ENCODE measurements at places on chromosomes 11 and 22.

- no peak for DNase-seq
Measured at GRCh38 chr11:116916886-116917285, 79.5 kb upstream of the APOA1 start.

DNA sequence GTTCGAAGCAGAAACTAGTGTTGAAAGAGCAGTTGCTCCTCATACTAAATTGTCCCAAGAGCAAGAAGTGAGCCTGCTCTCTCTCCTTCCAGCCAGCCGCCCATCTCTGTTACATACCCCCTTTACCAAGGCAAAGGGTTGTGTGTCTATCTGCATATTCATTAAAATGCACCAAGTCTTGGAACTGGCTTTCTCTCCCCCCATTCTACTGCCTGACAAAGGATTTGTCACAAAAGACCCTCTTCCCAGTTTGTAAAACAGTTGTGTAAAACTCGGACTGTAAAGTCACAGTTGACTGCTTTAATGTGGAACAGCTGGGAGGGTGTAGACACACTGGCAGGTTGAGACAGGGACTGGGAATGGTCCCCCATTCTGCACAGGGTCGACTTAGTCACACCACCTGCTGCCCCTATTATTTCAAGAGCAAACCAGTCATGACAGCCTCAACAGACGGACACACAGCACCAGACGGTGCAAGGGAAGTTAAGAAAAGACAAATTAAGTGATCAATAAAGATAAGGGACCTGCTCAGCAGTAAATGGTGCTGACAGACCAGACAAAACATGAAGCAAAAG, 60.0 kb upstream of the HTATIP2 start:
- no peak for DNase-seq

DNA sequence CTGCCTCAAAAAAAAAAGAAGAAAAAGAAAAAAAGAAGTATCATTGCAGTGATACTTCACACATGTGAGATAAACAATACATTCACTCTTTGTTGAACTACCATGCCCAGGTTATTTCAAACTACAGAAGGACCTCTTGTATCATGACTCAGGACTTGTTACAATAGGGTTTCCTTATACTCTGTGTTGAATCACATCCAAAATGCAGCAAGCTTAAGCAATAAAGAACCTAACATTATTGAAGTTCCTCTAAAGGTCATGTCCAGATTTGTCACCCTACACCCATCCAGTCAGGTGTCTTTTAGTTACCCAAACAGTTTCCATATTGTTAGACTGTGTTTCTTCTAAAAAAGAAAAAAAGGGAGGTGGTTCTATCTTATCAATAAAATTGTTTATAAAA, 26.9 kb upstream of the ALKBH3 start:
- no peak for DNase-seq

DNA sequence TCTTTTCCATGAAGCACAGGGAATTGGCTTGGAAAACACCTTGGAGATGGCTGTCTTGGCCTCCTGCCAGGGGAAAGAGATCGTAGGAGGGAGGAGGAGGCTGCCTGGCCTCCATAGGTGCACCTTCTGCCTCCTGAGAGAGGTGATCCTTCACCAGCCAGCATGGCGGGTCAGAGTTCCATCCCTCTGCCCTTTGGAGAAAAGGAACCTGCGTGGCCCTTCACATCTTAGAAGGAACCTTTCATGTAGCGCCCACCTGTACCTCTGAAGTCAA, 58.2 kb upstream of the DRD2 start:
- DNase-seq, result no peak

DNA sequence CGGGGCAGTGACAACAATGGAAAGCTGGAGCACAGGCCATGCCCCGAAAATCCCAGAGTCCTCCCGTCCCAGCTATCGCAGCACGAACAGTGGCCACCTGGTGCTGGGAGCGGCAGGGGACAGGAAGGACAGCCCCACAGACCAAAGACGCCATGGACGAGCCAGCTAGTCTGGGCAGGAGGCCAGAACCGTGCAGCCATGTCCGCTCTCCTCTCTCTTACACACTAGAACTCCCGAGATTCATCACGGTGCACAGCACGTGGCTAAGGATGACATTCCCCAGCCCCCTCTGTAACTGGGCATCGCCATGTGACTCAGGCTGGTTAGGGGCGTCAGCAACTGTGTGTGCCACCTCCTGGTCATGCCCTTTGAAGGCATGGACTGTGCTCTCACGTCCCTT, 4.6 kb downstream of the CDPF1 start:
- DNase-seq, result no peak

- DNase-seq, result no peak
Measured at GRCh38 chr22:39287076-39287725, 32.2 kb downstream of the RPL3 start.

DNA sequence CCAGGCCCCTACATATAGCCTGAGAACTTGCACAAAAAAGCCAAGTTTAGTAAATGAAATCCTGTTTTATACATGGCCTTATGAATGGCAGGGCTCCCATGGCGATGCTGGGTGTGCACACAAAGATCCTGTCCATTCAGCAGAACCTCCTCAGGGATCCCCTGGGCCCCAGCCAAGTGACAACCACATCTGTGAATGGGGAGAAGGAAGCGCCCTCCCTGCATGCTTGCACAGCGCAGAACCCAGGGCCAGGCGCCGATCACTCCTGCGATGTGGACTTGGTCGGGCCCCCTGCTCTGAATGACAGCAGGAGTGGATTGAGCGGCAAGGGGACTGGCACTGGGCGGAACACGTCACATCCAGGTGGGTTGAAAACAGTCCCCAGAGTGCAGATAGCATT, 4.5 kb upstream of the CDC42EP2 start:
- no peak for DNase-seq

GRCh38 chr22:24430431-24431308, 3.3 kb downstream of the ADORA2A start:
- no peak for DNase-seq

GRCh38 chr11:85385547-85385946, 241.6 kb downstream of the DLG2 start:
- DNase-seq, result no peak

DNA sequence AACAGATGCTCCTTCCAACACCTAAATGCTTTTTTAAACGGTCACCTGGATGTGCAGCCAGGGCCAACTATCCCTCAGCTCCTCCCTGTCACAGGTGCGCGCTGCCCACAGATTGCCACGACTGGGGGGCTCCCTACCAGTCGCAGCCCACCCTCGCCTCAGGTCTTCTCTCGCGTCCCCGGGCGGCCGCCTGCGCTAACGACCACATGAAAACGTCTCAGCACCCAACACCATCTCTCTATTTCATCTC, 469 bp downstream of the ZBED5 start:
- DNase-seq, result no peak

DNA sequence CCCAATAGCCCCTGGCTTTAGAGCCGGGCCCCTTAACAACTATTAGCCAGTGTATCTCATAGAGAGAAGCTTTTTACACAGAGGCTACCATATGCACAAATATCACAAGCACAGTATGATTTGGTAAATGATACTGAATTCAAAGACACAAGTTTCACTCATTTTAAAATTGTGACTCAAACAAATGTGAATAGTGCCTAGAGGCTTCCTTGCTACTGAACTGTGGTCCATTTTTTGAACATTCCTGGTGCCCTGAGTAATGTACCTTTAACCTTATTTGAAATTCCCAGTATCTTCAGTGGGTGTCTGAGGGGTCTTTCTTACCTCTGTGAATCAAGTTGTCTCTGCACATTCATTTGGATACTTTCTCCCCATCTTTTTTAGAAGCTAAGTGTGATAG, 156.2 kb downstream of the MAML2 start:
- no peak for DNase-seq

- DNase-seq, result no peak
Measured at GRCh38 chr11:35304900-35305460, 114.4 kb downstream of the SLC1A2 start.

DNA sequence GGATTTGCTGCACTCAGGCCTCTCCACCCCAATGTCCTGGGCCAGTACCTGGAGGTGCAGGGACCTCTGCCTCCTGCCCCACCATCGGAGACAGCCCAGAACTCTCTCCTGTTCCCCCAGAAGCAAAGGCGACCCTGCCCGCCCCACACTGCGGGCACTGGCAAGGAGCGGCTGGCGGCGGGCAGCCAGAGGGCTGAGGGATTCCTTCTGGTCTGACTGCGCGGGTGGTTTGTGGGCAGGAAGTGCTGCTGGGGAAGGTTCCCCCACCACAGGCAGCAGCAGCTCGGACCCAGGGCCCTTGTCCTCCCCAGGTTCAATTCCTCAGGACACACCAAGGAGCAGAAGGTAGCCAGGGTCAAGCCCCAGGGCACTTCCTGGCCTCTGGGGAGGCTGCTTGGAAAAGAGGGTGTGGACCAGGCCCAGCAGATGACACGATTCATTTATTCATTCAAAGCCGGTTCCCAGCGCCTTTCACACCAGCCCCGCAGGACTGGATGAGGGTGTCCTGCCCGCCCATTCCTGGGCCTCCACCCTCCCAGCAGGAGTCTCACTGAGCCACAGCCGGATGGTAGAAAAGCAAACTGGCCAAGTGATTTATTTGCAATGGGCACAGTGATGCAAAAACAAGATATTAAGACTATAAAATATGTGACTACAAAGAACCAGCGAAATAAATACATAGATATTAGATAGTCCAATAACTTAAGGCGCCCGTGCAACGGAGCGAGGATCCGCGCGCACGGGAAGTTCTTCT, 1.2 kb downstream of the PHLDA2 start:
- no peak for DNase-seq

GRCh38 chr11:117557361-117557760, 229.7 kb downstream of the CEP164 start:
- DNase-seq, result no peak

- DNase-seq, result no peak
Measured at GRCh38 chr11:105456950-105457349, 152.9 kb upstream of the GRIA4 start.

DNA sequence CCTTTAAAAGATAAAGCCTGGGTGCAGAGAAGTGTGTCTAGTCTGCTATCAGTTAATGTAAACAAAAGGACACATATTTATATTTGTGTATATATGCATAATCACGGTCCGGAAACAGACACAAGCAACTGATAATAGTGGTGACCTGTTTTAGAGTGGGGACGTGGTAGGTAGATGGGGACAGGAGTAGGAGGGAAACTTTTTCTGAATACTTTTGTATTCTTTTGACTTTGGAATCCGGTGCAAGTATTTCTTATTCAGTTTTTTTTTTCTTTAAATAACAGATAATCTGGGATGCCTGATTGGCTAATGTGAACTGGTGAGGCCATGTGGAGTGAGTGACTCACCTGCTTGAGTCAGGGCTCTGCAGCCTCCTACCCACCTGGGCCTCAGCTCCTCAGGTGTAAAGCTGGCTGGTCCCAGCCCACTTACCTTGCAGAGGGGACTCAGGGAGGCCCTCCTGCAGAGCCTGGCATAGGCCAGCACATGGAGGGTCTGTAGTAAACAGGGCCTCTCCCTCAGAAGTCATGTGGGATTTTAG, 15.3 kb downstream of the MICAL2 start:
- no peak for DNase-seq

DNA sequence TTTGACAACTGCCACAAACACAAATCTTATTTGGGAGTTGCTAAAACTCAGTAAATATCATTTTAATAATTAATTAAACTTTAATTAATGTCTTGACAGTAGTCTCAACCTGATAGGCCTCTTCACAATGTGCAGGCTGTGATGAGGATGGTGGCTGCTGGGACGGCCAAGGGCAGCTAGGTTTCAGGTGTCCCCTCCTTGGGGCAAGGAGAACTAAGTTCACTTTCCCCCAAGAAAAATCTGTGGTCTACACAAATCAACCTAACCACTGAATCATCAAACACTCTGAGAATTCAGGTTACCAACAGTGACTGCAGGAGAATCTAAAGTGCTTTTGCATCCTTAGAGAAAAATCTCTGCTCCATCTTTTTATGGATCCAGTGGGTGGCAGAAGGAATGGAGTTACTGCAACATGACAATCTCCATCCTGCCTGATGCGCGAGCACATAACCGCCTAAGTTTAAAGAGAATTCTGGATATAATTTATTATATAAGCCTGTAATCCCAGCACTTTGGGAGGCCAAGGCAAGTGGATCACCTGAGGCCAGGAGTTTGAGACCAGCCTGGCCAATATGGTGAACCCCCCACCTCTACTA, 289.7 kb downstream of the KIRREL3 start:
- DNase-seq, result no peak

DNA sequence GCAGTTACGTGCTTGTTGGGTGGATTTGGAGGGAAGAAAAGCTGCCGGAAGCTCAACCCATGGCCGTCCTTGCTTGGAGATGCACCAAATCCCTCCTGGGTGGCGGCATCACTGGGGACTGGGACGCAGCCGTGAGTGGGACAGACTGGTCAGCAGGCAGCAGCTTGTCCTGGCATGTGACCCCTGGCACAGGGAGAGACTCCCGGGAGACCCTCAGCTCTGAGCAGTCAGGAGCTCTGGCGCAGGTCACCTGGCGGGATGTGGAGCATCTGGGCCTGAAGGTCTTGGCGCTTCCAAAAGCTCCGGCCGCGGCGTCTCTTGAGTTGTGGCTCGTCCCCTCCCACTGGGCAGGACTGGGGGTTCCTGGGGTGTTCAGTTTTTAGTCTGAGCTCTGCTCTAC, 26.3 kb downstream of the PTDSS2 start:
- no peak for DNase-seq

- no peak for DNase-seq
Measured at GRCh38 chr22:49730656-49731055, 97.0 kb downstream of the BRD1 start.

DNA sequence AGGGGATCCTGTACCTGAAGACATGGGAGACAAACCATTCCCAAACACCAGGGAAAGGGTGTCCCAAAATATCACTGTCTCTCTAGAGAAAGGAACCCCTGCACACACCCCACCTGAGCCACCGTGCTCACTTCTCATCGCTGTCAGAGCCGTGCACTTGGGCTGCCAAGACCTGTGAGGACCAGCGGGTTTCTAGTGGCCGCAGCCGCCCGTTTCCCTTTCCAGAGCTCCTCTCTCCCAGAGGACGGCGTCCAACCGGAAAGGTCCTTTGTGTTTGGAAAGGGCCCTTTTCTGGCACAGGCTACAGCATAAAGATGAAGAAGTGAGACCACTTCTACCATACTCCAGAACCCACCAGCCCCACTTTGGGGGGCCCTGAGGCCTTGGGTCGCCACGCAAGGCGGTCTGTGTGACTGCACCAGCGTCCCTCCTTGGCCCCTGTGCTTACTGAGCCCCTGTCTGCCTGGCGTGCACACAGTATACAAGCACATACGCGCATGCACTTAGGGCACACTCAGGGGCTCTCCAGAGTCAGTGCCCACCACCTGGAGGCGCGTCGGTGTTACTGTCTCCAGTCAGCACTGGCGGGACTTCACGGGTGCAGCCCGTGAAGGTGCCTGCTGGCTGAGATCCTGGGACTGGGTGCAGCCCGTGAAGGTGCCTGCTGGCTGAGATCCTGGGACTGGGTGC, 381.8 kb downstream of the TBC1D22A start:
- DNase-seq, result no peak

GRCh38 chr11:44781655-44782054, 54.9 kb downstream of the TSPAN18 start:
- DNase-seq, result no peak

- no peak for DNase-seq
Measured at GRCh38 chr22:27331526-27332281, 469.9 kb downstream of the MN1 start.

GRCh38 chr11:2987881-2988861, 4.0 kb downstream of the NAP1L4 start:
- no peak for DNase-seq
